ENCODE measurements at places on chromosomes 3 and 15. TPM values are rescaled to one million over a fixed set of nuclear protein-coding genes. Genes with fewer than 3 reads are reported as not detected.

- no peaks in the 10 kb centered on the region for H3K4me1 ChIP-seq
- no peak for DNase-seq
- H3K36me3 ChIP-seq = no peaks in the 10 kb centered on the region
- H3K27me3 ChIP-seq = no peaks in the 10 kb centered on the region
These were observed 612.8 kb upstream of the AGTR1 start for GRCh38 chr3:148084931-148085330.

DNA sequence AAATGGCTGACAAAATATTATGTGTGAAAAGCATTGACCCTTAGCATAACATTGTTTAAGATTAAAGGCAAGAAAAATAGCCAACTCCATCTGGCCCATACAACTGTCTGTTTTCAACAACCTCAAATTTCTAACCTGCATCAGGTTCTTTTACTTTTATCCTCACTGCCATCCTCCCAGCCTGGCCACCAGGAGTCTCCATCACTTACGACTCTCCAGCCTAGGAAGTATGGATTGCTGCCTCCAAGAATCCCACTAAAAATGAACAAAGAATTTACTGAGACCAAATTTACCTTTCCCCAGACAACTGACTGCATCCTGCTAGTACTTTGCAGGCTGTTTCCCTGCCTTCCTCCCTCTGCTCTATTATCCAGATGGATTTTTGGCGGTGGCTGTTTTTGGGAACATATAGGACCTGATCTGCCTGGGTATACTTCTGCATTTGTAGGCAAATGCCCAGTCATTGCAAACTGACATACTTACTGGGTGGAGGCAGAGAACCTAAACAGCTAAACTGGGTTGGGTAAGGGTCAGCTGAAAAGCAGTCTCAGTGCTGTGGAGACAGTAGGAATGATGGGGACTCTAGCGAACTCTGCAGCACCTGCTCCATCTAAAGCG lies 144.2 kb downstream of the GHSR start:
- no peak overlapping the region for H3K27ac ChIP-seq
- H3K36me3 ChIP-seq = peaks cover 16% of the 10 kb centered on the region
- H3K27me3 ChIP-seq = no peaks in the 10 kb centered on the region

DNA sequence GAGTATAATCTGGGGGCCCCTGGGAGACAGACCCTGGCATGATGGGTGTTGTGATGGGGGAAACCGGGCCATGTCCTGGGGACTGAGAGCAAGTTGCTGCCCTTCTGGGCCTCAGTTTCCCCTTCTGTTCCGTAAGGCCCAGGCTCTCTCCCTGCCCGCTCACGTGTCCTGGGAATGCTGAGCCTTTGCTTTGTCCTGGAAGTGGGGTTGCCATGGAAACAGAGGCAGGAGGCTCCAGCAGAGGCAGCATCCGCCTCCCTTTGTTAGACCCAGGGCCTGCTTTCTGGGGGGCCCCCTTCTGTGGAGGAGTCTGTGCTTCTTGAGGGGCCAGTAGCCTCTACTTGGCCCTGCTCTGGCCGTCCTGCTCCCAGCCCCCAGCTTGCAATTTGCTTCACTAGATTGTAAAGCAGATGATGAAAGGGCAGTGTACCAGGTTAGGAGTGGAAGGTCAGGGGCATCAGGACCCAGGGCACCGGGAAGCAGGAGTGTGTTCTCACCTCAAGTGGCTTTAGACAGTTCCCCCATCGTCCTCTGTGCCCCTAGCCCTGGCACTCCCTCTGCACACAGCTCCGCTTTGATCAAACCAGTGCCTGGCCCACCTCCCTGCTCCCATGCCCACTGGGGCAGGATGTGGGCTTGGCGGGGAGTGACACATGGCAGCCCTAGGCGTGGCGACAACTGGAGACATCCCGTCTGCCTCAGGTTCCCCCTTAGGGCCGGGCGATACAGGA lies 105.6 kb downstream of the FBLN2 start:
- peaks cover 24% of the 10 kb centered on the region for H3K4me1 ChIP-seq
- DNase-seq = peak; percentile 58
- peak overlapping the region; percentile 23 for H3K4me3 ChIP-seq
- H3K27ac ChIP-seq = no peak overlapping the region
- H3K36me3 ChIP-seq = no peaks in the 10 kb centered on the region

- H3K27ac ChIP-seq = no peak overlapping the region
- no peak for DNase-seq
- no peak overlapping the region for H3K4me3 ChIP-seq
- H3K4me1 ChIP-seq = no peaks in the 10 kb centered on the region
These were observed 114.2 kb downstream of the NEDD4 start for GRCh38 chr15:55879181-55879580.

GRCh38 chr15:99706557-99707303 lies 26.5 kb downstream of the LYSMD4 start:
- peak overlapping the region; percentile 64 for H3K4me3 ChIP-seq
- H3K27me3 ChIP-seq = no peaks in the 10 kb centered on the region
- no peak for DNase-seq
- H3K36me3 ChIP-seq = peaks cover 12% of the 10 kb centered on the region
- H3K27ac ChIP-seq = peak overlapping the region; percentile 55

DNA sequence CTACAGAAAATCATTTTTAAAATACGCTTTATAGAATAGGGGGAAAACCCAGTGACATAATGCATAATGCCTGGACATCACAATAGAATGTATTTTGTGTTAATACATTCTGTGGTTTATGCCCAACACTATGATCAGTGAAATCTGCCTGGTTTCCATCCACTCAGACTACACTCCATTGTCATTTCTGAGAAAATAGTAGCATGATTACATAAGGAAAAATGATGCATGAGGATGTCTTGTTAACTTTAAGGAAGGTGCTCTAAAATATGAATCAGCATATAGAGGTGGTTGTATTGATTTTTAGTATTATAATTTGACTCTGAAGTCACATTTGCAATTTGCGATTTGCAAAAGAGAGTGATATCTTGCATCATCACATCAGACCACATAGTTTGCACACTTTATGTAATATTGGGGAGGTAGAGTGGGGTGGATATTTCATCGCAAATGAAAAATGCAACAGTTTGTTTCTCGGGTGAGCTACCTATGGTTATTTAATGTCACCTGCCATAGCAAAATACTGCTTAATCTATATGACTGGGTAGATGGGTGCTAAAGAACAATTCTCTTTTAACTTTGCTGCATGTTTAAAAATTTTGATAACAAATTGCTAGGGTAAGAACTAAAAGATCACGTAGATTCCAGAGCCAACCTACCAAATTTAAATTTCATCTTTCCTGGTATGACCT lies 403.9 kb downstream of the IL5RA start:
- DNase-seq = no peak
- H3K27ac ChIP-seq = no peak overlapping the region
- no peaks in the 10 kb centered on the region for H3K27me3 ChIP-seq
- H3K36me3 ChIP-seq = no peaks in the 10 kb centered on the region

- peaks cover 4% of the 10 kb centered on the region for H3K27me3 ChIP-seq
- H3K36me3 ChIP-seq = no peaks in the 10 kb centered on the region
- DNase-seq = no peak
- no peaks in the 10 kb centered on the region for H3K4me1 ChIP-seq
- no peak overlapping the region for H3K27ac ChIP-seq
These were observed 61.5 kb downstream of the HOMER2 start for GRCh38 chr15:82890995-82891390.

DNA sequence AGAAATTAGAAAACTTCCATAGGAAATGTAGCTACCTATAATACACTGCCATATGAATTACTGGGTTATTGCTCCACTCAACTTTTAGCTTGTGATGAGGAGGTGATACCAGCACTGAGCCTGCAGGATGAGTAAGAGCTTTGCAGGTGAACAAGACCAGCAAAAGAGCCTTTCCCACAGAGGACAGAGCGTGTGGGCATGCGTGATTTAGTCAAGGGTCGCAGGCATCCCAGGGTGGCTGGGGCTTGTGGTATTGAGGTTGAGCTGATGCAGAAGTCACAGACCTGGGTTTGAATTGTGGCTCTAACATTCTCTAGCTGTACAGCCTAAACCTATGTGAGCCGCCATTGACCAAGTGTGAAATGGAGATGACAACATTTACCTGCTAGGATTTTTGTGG lies 5.6 kb downstream of the NRROS start:
- peaks cover 51% of the 10 kb centered on the region for H3K4me1 ChIP-seq
- H3K4me3 ChIP-seq = no peak overlapping the region
- peaks cover 28% of the 10 kb centered on the region for H3K36me3 ChIP-seq

DNA sequence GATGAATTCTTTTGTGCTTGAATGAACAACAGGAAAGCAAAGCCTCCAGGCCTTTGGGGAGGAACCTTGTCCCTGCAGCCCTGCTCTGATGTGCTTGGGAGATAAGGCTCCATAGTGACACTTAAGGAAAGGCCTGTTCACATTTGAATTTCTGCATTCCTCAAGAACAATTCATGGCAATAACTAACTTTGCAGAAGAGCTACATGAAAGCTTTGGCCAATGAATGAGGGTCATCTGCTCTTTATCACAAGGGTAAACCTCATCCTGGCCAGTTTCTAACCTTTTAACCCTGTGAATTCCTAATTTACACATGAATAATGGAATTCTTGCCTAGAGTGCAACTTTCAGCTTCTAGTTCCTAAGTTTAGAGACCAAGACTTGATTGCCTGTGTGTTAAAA lies 5.6 kb downstream of the PRTG start:
- H3K36me3 ChIP-seq = no peaks in the 10 kb centered on the region
- no peak for DNase-seq
- H3K4me1 ChIP-seq = no peaks in the 10 kb centered on the region
- H3K27ac ChIP-seq = no peak overlapping the region
- H3K4me3 ChIP-seq = no peak overlapping the region

GRCh38 chr3:27723815-27724458 lies 1.8 kb upstream of the EOMES start:
- no peaks in the 10 kb centered on the region for H3K36me3 ChIP-seq
- no peak overlapping the region for H3K27ac ChIP-seq
- peak; percentile 40 for DNase-seq
- H3K4me1 ChIP-seq = peaks cover 41% of the 10 kb centered on the region
- peaks cover 80% of the 10 kb centered on the region for H3K27me3 ChIP-seq
- H3K4me3 ChIP-seq = peak overlapping the region; percentile 87

TMIE gene
- total RNA-seq = 0.77 TPM

SOX14 gene
- total RNA-seq = not detected

CAND2 gene
- 0.79 TPM for total RNA-seq

GHRL gene
- 0.53 TPM for total RNA-seq

LIPH gene
- total RNA-seq = not detected

ITIH1 gene
- not detected for total RNA-seq

HDAC11 gene
- total RNA-seq = 4.1 TPM

OR5K2 gene
- total RNA-seq = not detected

Measured in activated naive CD8-positive, alpha-beta T cell treated with anti-CD3 and anti-CD28 coated beads, Interleukin-2, amount 10 ng/mL, durations not matched to agents 7 days and 5 days (primary cell).